ENCODE measurements at places on chromosomes 13 and 19.

GRCh38 chr19:2212861-2213711 lies 23.0 kb downstream of the PLEKHJ1 start:
- no peak for DNase-seq

DNA sequence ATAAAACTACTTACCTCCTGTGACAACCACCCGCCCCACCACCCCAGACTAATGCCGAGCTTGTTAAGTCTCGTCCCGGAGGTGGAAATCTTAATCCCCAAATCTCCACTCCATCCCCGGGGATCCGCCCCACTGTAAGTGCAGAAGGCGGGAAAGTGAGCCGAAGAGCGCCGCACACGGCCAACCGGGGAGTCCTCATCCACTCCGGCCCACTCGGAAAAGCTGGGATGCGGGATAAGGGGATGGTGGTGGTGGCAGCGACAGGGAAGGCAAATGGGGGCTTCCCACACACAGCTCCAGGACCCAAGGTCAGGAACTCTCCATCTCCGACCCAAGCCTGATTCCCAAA lies 621 bp downstream of the FBL start:
- no peak for DNase-seq

- DNase-seq = no peak
Observed at GRCh38 chr19:45729800-45730290, 851 bp downstream of the FBXO46 start.

GRCh38 chr13:97654236-97654635 lies 220.3 kb downstream of the RAP2A start:
- DNase-seq = no peak

DNA sequence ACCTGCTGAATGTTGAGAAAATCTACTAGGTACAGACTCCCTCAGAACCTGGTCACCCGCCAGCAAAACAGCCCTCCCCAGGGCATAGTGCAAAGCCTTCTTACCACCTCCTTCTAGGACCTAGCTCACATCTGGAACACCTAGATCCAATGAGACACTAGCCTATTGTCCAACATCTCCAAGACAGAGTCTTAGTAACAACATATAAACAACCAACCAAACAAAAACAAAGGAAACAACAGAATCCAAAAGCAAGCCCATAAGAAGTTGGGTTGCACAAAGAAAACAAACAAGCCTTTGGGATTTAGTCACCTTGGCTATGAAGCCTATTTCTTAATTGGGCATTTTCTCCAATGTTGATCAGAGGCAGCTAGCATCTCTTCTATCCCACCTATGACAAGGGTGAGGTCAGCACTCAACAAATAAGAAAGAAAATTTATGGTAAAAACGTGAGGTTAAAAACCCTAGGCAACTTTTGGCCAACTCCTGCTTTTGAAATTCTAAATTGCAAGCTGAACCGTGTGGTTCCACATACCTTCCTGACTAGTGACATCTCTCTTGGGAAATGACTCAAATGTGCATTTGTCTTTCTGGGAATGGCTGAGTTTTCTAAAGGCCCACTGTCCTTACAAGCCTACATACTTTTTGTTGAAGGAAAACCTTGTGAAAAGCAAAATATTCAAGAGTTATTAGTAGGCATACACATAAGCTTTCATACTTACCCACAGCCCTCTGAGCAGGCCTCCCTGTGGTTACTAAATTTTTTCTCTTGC lies 66.7 kb downstream of the FAM216B start:
- peak; percentile 29 for DNase-seq

All from astrocyte of the cerebellum (primary cell).